Pancreas (tissue), 10 donors: ENCODE measurements at places on chromosomes 2 and 18.
A peak's percentile ranks its signal among the peaks of the same experiment; 100 is the strongest.

GRCh38 chr2:196466581-196466980 is 172.9 kb upstream of the CCDC150 start:
- no peak for DNase-seq
- no peak overlapping the region for H3K27ac ChIP-seq
- H3K4me3 ChIP-seq = no peak overlapping the region
- no peaks in the 10 kb centered on the region for H3K4me1 ChIP-seq
- no peaks in the 10 kb centered on the region for H3K36me3 ChIP-seq

DNA sequence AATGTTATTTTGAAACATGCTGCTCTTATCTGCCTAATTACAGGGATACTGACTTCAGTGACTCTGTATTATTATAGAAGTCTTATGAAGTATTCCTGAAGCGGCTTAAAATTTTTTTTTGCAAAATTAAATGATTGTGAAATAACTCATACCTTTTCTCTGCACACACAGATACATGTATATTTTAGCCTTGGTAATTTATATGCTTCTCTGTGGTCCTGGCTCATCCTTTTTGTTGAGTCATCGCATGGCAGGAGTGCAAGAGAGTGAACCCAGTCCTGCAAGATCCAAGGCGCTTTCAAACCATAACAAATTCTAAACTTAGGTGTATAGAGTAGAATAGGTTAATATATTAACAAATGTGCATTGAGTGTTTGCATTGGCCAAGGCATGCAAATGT is 8.6 kb downstream of the CCNT2 start:
- H3K4me1 ChIP-seq = peaks cover 35% of the 10 kb centered on the region
- no peak overlapping the region for H3K4me3 ChIP-seq
- H3K27me3 ChIP-seq = no peaks in the 10 kb centered on the region
- H3K27ac ChIP-seq = no peak overlapping the region

DNA sequence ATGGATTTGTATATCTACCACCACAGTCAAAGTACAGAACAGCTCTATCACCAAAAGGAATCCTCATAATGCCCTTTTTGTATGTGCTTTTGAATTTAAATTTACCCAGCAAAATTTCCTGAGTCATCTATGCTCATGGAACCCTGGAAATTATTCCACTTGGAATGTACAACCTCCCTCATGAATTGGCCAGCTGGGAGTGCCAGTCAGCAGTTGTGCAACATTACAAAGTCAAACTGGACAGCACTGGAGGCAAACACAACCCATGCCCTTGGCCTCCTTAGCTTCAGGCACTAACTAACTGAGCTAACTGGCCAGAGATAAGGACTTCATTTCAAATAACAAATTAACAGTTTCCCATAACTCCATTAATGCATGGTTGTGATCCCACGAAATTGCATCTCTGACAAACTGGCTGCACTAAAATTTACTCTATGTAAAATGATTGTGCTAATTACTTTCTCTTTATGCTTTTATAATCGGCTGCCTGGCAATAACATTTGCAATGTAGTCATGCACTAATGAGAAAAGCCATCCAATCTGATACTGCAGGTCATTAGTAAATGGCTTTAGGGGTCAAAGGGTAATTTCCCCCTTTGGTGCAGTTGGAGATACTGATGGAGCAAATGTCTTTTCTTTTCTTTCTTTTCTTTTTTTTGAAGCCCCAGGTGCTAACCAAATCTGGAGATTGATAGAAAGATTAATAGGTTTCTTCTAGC is 270.5 kb downstream of the ACTR3 start:
- DNase-seq = peak; percentile 39
- H3K4me1 ChIP-seq = peaks cover 6% of the 10 kb centered on the region
- H3K27ac ChIP-seq = no peak overlapping the region
- no peak overlapping the region for H3K4me3 ChIP-seq
- no peaks in the 10 kb centered on the region for H3K36me3 ChIP-seq
- no peaks in the 10 kb centered on the region for H3K27me3 ChIP-seq

DNA sequence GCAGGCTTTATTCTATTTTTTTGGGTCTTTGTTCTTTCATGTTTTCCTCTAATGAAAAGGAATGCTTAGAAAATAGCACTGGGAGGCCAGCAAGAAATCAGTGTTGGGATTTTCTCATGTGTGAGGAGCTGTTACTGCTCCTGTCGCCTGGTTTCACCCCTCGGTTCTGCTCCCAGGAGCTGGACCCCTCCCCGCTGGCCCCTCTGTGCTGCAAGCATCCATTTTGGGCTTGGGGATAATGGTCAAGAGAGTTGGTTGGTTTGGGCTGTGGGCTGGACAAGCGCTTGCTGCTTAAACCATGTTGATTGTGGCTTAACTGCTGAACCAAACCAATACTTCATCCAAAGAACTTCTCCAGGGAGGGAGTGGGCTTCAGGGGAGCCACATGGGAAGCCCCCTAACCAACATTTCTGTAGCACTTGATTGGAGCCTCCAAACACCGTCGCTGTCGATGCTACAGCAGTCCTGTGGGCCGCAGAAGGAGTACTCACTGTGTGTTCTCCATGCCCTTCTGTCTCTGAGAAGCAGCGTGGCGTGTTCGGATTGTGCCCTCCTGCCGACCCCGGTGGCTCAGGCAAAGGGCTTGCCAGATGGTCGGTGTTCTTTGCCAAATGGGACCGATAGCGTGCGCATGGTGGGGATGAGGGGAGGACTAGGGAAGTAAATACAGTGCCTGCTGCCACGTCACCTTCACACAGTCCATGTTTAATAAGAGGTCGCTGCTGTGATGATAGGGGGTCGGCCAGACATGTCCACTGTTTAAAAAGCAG is 40.0 kb downstream of the AGAP1 start:
- H3K27ac ChIP-seq = no peak overlapping the region
- DNase-seq = no peak
- peaks cover 4% of the 10 kb centered on the region for H3K4me1 ChIP-seq
- H3K27me3 ChIP-seq = no peaks in the 10 kb centered on the region
- H3K36me3 ChIP-seq = no peaks in the 10 kb centered on the region

- no peak for DNase-seq
- H3K27me3 ChIP-seq = no peaks in the 10 kb centered on the region
- no peak overlapping the region for H3K4me3 ChIP-seq
- no peaks in the 10 kb centered on the region for H3K4me1 ChIP-seq
- H3K36me3 ChIP-seq = no peaks in the 10 kb centered on the region
These were observed 334.7 kb upstream of the GULP1 start for GRCh38 chr2:187956906-187957534.

- H3K27me3 ChIP-seq = no peaks in the 10 kb centered on the region
- no peak overlapping the region for H3K27ac ChIP-seq
- H3K4me3 ChIP-seq = no peak overlapping the region
These were observed 153.2 kb downstream of the WDR7 start for GRCh38 chr18:56804395-56804794.

DNA sequence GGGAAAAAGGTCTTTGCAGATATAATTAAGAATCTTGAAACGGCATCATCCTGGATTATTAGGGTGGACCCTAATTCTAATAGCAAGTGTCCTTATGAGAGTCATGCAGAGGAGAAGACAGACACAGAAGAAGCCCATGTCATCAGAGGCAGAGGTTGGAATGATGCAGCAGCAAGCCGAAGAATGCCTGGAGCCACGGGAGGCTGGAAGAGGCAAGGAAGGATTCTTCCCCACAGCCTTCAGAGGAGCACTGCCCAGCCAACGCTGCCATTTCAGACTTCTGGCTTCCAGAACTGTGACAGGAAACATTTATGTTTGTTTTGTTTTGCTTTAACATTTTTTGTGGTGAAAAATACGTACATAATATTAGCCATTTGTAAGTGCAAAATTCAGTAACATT is 72.3 kb downstream of the MCFD2 start:
- no peak for DNase-seq
- H3K4me3 ChIP-seq = no peak overlapping the region
- no peaks in the 10 kb centered on the region for H3K27me3 ChIP-seq
- H3K36me3 ChIP-seq = no peaks in the 10 kb centered on the region
- peaks cover 29% of the 10 kb centered on the region for H3K4me1 ChIP-seq

GRCh38 chr2:99615247-99615771 is 125.5 kb upstream of the REV1 start:
- no peak for DNase-seq
- no peaks in the 10 kb centered on the region for H3K4me1 ChIP-seq
- H3K27me3 ChIP-seq = no peaks in the 10 kb centered on the region
- H3K36me3 ChIP-seq = no peaks in the 10 kb centered on the region

GRCh38 chr2:75076088-75076487 is 117.6 kb downstream of the POLE4 start:
- H3K36me3 ChIP-seq = no peaks in the 10 kb centered on the region
- no peaks in the 10 kb centered on the region for H3K27me3 ChIP-seq
- no peak overlapping the region for H3K4me3 ChIP-seq
- no peak for DNase-seq

GRCh38 chr2:20148923-20149702 is 75.8 kb downstream of the SDC1 start:
- no peaks in the 10 kb centered on the region for H3K36me3 ChIP-seq
- no peaks in the 10 kb centered on the region for H3K4me1 ChIP-seq
- no peak overlapping the region for H3K27ac ChIP-seq
- H3K4me3 ChIP-seq = no peak overlapping the region

DNA sequence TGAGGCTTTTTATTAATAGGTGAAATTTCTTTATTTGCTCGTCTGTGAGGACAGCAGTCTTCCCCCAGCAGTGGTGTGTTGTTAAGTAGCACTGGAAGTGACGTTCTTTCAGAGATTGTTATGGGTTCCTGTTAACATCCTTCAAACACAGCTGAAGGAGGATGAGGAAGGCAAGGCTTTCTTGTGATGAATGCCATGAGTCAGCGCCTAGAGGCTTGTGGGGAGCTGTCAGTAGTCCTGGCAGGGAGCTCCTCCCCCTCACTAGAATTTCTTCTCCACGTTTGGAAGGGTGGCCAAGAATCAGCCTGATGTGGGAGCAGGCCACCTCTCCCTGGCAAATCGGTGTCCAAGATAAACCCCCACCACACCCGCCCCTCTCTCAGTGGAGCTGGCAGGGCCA is 113.2 kb downstream of the ARHGEF4 start:
- no peak overlapping the region for H3K27ac ChIP-seq
- no peak overlapping the region for H3K4me3 ChIP-seq
- no peaks in the 10 kb centered on the region for H3K36me3 ChIP-seq
- H3K4me1 ChIP-seq = no peaks in the 10 kb centered on the region

- H3K36me3 ChIP-seq = no peaks in the 10 kb centered on the region
- no peak for DNase-seq
- peaks cover 6% of the 10 kb centered on the region for H3K4me1 ChIP-seq
- no peak overlapping the region for H3K27ac ChIP-seq
These were observed 8.4 kb downstream of the HOXD8 start for GRCh38 chr2:176137906-176138305.

GRCh38 chr18:7517852-7518251 is 49.3 kb upstream of the PTPRM start:
- no peak overlapping the region for H3K27ac ChIP-seq
- H3K4me1 ChIP-seq = no peaks in the 10 kb centered on the region
- no peaks in the 10 kb centered on the region for H3K36me3 ChIP-seq
- DNase-seq = no peak

- DNase-seq = no peak
- no peaks in the 10 kb centered on the region for H3K4me1 ChIP-seq
- no peak overlapping the region for H3K4me3 ChIP-seq
- H3K36me3 ChIP-seq = no peaks in the 10 kb centered on the region
- H3K27me3 ChIP-seq = peaks cover 6% of the 10 kb centered on the region
These were observed 370.8 kb downstream of the LNPK start for GRCh38 chr2:175631245-175631623.

GRCh38 chr2:57552885-57553284 is 493.7 kb upstream of the VRK2 start:
- no peak overlapping the region for H3K27ac ChIP-seq
- H3K4me1 ChIP-seq = no peaks in the 10 kb centered on the region
- no peaks in the 10 kb centered on the region for H3K36me3 ChIP-seq
- DNase-seq = no peak

DNA sequence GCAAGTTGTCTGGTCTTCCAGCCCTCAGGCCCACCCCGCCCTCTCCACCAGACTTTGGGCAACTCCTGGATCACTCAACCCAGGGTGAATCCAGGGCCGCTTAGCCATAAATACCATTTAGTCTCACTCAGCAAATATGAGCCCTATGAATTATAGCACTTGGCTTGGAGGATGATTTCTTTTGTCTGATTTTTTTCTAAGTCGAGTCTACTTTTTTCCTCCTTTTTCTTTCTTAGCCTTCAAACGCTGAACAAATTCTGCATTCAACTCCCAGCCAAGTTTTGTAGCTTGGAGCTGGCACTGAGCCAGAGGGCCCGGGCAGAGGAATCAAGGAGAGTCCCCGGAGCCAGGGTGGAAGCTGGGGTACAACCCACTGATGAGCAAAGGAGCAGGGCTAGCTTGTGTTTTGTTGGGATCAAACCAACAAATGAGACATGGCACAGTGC is 48.7 kb downstream of the SERTAD2 start:
- no peak overlapping the region for H3K4me3 ChIP-seq
- no peak overlapping the region for H3K27ac ChIP-seq
- H3K27me3 ChIP-seq = no peaks in the 10 kb centered on the region
- H3K4me1 ChIP-seq = peaks cover 15% of the 10 kb centered on the region
- DNase-seq = peak; percentile 67

DNA sequence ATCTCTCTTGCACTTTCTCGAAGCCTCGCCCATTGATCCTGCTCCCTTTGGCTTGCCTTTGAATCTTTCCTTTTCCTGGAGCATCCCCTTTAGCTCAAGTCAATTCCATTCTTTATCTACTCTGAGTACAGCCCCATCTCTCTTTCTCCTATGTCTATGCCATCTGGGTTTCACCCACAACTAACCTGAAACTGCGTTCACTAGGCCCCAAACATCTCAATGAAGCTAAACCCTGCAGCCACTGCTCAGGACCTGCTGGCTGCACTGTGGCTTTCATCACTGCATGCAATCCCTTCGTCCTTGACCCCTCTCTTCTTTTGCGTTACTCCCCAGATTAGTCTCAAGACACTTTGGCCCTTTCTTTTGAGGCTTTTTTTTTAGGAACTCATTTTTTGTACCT is 81.6 kb upstream of the CYRIA start:
- no peaks in the 10 kb centered on the region for H3K4me1 ChIP-seq
- no peak for DNase-seq
- H3K4me3 ChIP-seq = no peak overlapping the region
- no peak overlapping the region for H3K27ac ChIP-seq

- DNase-seq = peak; percentile 77
- peaks cover 12% of the 10 kb centered on the region for H3K4me1 ChIP-seq
- no peaks in the 10 kb centered on the region for H3K36me3 ChIP-seq
- no peak overlapping the region for H3K4me3 ChIP-seq
- H3K27ac ChIP-seq = peak overlapping the region; percentile 8
- H3K27me3 ChIP-seq = no peaks in the 10 kb centered on the region
These were observed 30.4 kb downstream of the SRSF7 start for GRCh38 chr2:38720613-38721241.

DNA sequence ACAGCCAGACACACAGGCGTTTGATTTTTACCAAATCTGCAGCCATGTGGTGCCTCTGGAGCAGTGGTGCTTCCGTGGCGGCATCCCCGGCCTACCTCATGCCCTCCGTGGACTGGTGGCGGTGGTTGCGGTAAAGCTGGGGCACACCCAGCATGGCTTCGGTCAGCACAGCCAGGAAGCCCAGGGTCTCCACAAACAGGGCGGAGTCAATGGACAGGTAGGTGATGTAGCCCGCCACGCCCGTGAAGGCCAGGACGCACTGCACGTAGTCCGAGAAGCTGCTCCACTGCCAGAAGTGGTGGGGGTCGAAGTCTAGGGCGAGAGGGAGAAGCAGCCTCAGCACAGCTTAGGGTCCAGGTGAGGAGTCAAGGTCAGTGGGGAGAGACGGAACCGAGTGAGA is 32.4 kb downstream of the SLC66A2 start:
- H3K27ac ChIP-seq = no peak overlapping the region
- no peak for DNase-seq
- no peaks in the 10 kb centered on the region for H3K27me3 ChIP-seq
- H3K4me1 ChIP-seq = peaks cover under 1% of the 10 kb centered on the region
